ENCODE measurements at places on chromosomes 2 and 18.

DNA sequence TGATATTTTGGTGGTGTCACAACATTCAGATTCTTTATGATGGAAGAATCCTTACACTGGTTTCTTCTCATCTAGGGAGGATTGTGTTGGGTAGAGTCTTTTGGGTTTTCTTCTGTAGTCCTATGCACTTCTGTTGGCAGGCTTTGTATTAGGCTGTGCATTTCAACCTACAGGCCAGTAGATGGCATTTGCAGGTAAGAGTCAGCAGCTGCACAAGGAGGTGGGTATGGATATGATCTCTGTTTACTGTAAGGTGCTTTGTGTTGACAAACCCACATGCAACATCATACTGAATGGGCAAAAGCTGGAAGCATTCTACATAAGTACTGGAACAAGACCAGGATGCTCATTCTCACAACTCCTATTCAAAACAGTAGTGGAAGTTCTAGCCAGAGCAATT is 656.8 kb downstream of the METTL4 start:
- DNase-seq: no peak

DNA sequence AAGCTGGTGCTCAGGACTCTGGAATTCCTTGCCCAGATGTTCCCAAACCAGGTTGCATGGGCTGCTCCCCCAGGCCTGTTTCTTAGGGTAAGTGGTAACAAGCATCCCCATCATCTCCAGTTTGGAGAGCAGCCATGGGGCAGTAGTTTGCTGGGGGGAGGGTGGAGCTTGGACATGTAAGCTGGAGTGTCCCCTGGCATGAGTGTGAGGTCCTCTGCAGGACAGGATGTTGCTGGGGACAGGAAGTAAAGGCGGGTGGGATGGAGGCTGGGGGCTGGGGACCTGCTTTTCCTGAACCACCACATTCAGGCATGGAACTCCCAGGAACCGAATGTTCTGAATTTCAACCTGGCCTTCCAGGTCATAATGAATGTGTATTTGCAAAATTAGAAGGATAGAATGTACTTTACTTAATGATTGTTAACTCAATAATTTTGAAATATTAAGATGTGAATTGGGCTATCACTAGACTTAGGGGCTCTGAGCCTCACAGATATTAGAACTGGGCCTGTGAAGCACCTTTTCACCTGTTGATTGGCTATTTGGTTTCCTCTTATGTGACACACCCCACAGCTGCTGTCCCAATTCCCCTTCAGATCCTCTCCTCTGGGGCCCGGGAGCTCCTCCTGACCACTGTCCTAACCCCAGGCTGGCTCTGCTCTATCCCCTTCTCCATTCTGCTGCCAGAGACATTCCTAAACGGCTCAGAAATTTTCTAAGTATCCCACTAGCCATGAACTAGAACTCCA is 66.4 kb upstream of the EPAS1 start:
- DNase-seq: no peak

DNA sequence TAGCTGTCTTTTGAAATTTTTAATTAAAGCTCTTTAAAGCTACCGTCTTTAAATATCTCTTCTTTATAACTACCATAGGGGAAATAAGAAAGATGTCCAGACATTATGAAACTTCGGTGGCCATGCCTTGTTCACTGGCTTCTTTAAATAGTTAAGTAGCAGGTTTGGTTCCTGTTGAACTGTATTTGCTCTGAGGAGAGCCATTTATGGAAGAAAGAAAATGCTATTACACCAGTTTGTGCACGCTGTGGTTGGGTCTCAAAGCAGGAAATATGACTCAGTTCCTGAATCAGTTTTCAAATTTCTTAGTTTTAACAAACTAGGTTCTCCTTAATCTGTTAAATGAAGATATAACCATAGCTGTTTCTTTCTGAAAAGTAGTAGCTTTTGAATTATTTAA is 12.2 kb downstream of the ARPC2 start:
- no peak for DNase-seq

DNA sequence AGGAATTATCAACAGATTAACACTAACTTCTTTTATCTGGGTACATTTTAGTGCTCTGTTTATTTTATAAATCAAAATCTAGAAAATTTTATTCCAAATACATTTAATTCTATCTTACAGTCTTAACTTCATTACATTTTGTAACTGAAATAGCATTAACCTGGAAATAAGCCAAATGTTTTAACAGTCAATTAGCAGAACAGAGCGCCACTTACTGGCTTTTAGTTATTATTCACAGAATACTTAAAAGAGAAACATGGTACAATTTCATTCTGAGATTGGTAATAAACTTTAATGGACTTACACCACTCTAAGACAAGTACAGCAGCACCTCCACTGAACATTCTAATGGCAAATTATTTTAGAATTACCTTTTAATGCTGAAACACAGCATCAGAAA is 38.6 kb downstream of the SS18 start:
- DNase-seq: no peak
